M059J (cell line): ENCODE measurements at places on chromosomes 12 and 14.

DNA sequence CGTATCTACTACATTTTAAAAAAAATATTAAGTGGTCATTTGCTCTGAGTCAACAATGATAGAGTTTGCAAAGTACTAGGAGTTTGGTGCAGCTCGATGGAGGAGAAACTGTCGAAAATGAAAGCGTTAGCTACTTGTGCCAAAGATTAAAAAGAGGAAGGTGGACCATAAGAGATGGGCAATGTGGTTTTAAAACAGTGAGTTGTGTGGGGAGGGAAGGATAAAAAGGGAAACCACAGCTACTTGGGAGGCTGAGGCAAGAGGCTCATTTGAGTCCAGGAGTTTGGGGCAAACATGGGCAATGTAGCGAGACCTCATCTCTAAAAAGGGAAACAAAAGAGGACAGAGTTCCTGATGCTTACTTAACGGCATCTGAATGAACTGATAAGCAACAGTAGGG, 18.2 kb upstream of the STRAP start:
- DNase-seq: no peak

DNA sequence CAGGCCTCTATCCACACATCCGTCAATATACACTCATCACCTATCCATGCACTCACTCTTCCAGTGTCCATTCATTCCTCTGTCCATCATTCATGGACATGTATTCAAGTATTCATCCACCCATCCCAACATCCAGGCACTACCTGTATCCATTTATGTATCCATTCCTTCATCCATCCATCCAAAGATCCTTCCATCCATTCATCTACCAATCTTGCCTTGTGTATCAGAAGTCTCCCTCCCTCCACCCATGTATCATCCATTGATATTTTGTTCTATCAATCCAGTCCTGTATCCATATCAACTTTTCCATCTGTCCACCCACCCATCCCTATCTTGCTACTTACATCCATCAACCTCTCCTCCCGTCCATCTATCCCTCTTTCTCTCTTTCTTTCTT, 4.0 kb downstream of the BEGAIN start:
- DNase-seq: no peak

GRCh38 chr12:15757553-15758255, 31.5 kb downstream of the EPS8 start:
- peak; percentile 97 for DNase-seq

DNA sequence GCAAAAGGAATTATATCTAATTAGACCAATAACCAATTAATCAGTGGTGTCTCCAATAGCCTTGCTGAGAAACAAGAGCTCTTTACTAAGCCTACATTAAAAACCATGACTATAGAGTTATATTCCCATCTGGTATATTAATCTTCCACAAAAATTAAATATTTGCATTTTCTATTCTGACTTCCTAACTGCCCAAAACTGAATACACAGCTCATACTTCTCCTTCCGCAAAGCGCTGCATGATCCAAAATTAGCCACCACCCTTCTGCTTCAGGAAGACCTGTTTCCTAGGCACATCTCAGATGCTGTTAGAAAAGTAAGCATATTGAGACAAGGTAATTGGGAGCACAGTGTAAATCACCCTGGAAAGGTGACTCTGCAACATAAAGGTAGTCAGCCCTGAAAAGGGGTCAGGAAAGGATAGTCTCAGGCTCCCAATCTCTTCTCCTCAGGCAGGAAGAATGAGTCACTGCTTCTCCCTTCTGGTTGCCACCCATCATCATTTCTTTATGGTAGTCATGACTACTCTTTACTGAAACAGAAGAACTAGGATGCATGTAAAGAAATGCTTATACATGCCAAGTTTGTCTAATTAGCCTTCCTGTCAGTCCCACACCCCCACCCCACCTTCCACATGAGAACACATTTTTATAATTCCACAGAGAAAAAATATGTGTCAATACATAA, 54.3 kb downstream of the PLCZ1 start:
- peak; percentile 60 for DNase-seq

- peak; percentile 50 for DNase-seq
Observed at GRCh38 chr12:24778486-24779304, 170.2 kb downstream of the BCAT1 start.

DNA sequence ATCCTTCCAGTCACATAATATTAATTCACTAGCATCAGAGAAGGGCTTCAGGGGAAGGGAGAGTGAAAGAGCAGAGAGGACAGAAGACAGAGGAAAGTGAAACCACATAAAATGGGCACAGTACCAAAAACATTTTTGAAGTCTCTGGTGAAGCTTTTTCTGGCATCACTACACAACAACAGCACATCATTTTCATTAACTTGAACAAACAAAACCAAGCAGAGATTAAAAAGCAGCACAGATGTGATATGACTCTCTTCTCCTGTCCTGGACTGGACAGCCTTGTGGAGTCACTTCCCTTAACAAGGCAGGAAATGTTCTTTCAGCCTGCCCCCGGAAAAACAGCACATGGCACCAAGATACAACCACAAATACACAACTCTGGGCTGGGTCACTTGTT, 112.0 kb downstream of the TSPAN8 start:
- DNase-seq: no peak

DNA sequence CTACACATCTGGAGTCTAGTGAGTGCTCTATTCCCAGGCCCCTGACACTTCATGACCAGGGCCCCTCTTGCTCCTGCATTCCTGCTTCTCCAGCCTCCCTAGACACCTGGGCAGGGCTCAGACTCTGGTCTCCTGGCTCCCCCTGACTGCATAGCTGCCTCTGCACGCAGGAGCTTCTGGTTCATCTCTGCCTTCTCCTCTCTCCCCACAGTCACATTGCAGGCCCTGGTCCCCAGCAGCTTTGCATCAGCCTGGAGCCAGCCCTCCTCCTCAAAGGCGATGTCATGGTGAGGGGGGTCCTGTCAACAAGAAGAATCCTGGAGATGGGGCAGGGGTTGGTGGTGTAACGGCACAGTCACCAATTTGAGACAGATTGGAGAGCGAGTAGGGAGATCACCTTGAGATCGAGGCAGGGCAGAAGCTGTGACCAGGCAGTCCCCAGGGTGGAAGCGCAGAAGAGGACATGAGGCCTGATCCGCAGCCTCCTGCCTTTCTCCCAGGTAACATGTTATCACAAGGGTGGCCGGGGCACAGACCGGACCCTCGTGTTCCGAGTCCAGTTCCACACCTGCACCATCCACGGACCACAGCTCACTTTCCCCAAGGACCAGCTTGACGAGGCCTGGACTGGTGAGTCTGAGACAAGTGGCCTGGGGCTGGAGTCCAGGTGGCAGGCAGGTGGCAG, 8.1 kb downstream of the TNS2 start:
- DNase-seq: no peak

GRCh38 chr12:119512772-119513497, 80.6 kb upstream of the TMEM233 start:
- peak; percentile 23 for DNase-seq

DNA sequence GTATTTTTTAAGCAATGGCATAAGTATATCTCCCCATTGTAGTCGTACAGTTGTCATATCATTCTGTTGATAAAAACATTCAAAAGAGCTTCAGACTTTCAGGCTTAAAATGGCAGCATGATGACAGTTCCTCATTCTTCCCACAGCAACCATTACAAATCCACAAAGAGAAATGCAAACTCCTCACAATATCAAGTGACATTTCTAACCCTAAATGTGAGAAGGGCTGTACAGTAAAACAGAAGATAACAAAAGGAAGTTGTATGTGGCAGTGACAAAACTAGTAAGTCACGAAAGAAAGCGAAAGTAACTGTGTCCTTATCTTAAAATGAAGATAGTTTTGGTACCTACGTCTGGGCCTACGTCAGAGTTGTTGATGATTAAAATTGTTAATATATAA, 46.7 kb downstream of the GXYLT1 start:
- no peak for DNase-seq

DNA sequence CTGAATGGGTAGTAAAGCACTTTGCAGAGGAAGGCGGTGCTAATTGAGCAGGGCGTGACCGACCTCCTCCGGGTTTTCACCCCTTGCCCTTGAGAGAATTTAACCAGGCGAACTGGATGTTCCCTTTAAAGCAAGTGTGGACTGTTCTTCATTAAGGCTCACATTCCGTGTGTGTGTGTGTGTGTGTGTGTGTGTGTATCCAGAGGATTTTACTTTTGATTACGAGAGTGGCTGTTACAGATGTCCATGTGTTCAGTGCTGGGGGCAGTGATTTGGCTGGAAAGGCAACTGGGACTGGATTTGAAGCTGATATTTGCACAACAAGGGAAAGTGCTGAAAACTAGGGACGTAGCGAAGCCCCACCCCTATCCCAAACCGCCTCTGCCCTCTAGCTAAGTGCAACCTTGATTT, 2.2 kb downstream of the TMEM132C start:
- DNase-seq: no peak

- peak; percentile 1 for DNase-seq
Observed at GRCh38 chr12:65074932-65075331, 46.2 kb downstream of the WIF1 start.

GRCh38 chr12:26786865-26787514, 46.0 kb downstream of the ITPR2 start:
- DNase-seq: peak; percentile 92

GRCh38 chr12:7460375-7461259, 16.7 kb upstream of the CD163L1 start:
- peak; percentile 56 for DNase-seq

GRCh38 chr12:14403711-14404196, 38.3 kb downstream of the ATF7IP start:
- peak; percentile 90 for DNase-seq

- DNase-seq: no peak
Observed at GRCh38 chr14:94751956-94752355, 18.0 kb downstream of the GSC start.

DNA sequence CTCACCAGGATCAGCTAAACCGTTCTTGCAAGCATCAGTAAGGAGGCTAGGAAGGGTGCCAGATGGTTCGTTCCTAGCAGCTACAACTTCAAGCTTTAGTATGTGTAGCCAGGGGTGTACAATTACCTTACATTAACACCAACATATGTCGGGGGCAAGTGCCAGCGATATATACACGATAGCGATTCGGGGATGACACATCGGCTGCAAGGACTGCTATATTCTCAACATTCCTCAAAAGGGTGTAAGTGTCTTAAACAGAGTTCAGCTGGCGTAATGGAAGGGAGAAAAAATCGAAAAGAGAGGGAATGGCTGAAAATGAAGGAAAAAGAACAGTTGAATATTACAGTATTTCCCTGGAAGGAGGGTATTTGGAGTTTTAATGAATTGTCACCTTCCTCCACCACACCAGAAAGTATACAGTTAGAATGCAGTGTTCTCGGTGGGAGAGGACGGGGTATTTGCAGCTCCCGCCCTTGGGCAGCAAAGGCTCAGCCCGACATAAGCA, 545 bp downstream of the LIMA1 start:
- peak; percentile 32 for DNase-seq

DNA sequence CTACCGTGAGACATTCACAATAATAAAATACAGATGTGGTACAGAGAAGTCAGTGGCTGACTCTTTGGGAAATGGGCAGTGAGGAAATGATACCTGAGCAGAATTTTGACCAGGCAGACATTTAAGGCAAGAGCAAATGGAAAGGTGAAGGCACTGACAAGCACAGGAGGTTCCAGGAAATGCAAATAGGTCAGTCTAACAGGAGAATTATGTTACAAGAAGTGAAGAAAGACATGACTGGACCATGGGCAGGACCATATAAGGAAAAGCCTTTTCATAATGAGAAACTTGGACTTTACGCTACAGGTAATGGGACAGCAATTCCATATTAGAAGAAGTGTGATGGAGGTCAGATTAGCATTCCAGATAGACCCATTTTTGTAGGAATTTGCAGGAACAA, 338.9 kb downstream of the PDZRN4 start:
- DNase-seq: no peak

- DNase-seq: peak; percentile 24
Observed at GRCh38 chr12:10283027-10283426, 24.6 kb upstream of the KLRD1 start.

- DNase-seq: no peak
Observed at GRCh38 chr14:102913341-102914211, 8.9 kb upstream of the AMN start.

- DNase-seq: no peak
Observed at GRCh38 chr12:69610126-69610525, 581 bp downstream of the LRRC10 start.

- no peak for DNase-seq
Observed at GRCh38 chr14:96187216-96188031, 17.2 kb upstream of the BDKRB2 start.

- no peak for DNase-seq
Observed at GRCh38 chr12:12212769-12213168, 54.1 kb downstream of the LRP6 start.

GRCh38 chr12:42904683-42905418, 315.3 kb upstream of the PRICKLE1 start:
- DNase-seq: no peak

DNA sequence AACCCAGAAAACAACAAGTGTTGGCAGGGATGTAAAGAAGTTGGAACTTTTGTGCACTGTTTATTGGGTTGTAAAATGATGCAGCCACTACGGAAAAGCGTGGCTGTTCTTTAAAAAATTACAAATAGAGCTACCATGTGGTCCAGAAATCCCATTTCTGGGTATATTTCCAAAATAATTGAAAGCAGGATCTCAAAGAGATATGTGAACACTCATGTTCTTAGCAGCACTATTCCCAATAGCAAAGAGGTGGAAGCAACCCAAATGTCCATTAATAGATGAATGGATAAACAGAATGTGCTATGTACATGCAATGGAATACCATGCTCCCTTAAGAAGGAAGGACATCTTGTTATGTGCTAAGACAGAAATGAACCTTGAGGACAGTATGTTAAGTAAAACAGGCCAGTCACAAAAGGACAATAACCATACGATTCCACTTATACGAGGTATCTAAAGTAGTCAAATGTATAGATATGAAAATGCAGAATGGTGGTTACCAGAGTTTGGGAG, 249.5 kb downstream of the PHLDA1 start:
- DNase-seq: no peak
